ENCODE measurements at places on chromosomes 2 and 18.

- no peak for DNase-seq
Measured at GRCh38 chr2:150595803-150596470, 108.5 kb upstream of the RND3 start.

DNA sequence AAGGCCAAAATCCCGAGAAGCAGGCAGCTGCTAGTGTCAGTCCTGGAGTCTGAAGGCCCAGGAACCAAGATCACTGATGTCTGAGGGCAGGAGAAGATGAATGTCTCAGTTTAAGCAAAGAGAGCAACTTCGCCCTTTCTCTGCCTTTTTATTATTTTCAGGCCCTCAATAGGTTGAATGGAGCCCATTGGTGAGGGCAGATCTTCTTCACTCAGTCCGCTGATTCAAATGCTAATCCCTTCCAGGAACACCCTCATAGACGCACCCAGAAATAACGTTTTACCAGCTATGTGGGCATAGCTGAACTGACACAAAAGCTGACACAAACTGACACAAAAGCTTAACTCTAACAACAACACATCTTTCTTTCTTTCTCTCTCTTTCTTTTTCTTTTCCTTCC lies 78.0 kb upstream of the KCNJ3 start:
- no peak for DNase-seq

- no peak for DNase-seq
Measured at GRCh38 chr2:33392366-33392765, 84.1 kb upstream of the RASGRP3 start.

DNA sequence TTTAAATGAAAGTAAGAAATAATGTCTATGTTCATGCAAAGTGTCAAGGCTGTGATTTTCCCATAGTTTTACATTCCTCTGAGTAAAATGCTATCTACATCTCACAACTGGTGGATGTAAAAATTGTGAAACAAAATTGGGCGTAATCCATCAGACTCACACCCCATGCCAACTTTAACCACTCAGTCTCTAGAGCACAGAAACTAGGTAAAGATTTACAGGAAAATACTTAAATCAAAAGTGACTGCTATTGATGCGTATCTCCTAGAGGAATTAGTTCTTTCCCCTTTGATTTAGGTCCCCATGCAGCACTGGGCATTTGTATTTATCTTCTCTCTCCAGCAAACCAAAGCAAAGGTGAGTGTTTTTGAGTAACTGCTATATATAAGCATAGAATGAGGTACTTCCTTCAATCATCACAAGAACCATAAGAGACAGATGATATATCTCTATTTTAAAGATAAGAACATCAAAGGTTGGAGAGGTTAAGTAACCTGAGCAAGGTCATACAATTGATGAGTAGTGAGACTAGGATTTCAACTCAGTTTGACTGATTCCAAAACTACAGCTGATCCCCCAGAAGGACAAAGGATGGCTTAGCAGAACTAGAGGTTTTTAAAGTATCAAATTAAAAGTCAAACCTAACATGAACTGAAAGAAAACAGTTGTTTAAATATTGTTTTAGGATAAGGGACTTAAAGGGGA lies 594.0 kb upstream of the ACVR2A start:
- no peak for DNase-seq

- DNase-seq = no peak
Measured at GRCh38 chr2:66697366-66697765, 262.4 kb downstream of the MEIS1 start.

DNA sequence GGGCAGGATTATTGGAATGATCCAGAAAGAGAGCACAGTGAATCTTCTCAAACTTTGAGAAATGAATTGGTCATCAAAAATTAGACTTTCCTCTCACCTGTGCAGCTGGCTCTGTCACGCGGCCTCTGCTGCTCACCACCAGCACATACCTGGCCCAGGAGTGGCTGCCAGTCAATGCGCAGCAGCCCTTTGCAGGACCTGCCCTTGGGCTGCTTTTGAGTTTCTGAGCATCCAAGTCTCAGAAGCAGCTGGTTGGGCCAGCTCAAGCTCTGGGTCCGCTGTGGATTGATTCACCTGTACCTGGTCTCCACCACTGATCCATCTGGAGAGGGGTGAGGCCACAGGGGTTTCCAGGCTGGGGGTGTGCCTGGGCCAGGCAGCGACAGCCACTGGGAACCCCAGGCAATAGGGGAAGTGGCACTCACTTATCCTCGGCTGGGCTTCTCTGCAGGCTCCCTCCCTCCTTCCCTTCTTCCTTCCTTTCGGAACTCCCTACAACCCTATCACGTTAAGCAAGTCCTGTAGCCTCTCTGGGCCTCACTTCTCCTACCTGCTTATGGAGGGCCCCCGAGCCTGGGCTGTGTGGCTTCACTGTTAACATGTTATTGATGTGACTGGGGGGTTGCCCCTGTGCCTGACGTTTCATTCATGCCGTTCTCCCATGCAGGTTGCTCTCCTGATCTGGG lies 48.1 kb downstream of the SH3BP4 start:
- DNase-seq = no peak

- DNase-seq = no peak
Measured at GRCh38 chr2:240571314-240571973, 3.2 kb downstream of the RNPEPL1 start.

DNA sequence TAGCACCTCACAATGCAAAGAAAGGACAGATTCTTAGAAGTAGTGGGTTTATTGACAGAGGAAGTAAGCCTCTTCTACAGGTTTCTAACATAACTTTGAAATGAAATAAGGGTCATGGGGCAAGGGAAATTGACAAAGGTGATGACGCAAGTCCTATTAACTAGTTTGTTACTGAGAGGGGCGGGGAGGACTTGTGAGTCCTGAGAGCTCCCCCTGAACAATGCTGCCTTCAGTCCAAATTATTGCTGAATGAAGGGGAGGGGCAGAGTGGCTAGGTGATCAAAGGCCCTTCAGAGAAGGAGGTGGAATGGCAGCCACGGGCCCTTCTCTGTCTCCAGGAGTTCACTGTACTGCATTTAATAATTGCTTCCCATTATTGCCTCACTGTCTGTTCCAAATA lies 390.0 kb downstream of the MEIS1 start:
- DNase-seq = no peak

- peak; percentile 83 for DNase-seq
Measured at GRCh38 chr2:177679611-177680605, 287.3 kb downstream of the AGPS start.

DNA sequence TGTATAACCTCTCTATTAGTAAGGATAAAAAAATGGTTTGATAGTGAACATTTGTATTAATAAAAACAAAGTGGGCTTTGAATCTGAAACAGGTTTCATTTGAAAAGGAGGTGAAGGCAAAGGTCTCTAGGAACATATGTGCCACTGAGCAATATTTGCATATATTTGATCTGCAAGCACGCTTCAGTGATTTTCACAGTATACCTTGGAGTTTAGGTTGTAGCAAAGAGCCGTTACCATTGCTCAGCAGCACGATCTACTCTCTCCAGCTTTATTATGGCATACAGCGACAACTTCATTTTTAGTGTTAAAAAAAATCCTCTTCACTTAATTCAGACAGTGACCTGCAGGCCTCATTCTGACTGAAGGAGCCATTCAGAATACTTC lies 75.8 kb upstream of the ZEB2 start:
- peak; percentile 16 for DNase-seq

DNA sequence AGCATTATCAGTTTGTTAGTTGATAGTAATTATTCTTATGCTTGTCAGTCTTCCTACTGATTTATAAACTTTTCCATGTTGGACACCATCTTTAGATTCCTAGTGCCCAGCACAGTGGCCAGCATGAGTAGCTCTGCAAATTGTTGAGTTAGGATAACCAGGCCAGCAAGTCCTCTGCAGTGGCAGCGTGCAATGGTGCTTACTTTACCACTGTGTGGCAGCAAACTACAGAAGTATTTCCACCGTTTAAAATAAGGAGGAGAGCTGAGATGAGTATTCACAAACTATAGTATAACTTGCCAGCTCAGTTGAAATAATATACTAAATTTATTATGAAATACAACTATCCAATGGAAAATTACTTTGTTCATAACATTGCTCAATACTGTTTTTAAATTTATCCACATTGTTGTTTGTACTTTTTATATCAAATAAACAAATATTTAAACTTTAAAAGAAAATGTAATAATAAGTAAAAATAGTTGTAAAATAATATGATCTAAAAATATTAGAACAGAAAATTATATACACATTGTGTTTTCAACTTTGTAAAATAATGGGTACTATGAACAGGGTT lies 9.3 kb upstream of the THADA start:
- peak; percentile 79 for DNase-seq

- no peak for DNase-seq
Measured at GRCh38 chr2:20357638-20358389, 7.2 kb upstream of the PUM2 start.

DNA sequence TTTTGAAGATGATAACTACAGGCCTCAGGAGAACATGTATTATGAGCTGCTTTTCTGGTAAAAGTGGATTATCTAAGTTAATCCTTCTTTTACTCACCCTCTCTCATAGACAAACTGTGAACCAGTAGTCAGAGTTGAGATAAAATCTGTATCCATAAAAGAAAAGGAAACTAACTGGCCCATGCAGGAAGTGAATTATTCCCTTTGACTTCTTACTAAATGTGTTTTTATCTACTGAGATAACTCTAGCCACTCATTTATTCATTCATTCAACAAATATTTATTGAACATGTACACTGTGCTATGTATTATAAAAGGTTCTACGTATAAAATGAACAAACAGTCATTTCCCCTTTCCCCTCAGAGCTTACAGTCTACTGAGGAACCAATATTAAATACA lies 10.0 kb downstream of the WDR35 start:
- no peak for DNase-seq

- DNase-seq = no peak
Measured at GRCh38 chr2:200476836-200477235, 33.0 kb downstream of the KCTD18 start.

- DNase-seq = no peak
Measured at GRCh38 chr18:64118406-64118805, 30.5 kb downstream of the LINC00305 start.
